ENCODE measurements at places on chromosomes 6 and 20.

GRCh38 chr6:23910420-23910819 lies 215.6 kb upstream of the NRSN1 start:
- DNase-seq, result no peak

DNA sequence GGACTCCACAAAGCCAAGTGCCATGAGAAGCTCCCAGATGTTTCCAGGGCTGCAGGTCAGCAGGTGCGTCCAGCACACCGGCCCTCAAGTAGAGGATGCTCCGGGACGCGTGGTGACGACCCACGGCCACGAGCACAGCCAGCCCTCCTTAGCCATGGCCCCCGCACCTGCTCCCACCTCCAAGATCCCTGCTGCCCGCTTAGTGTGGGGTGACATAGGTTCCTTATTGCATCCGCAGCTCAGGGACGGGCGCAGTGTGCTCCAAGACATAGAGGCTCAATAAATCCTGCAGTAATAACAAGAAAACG lies 138.1 kb upstream of the RPS6KA2 start:
- no peak for DNase-seq

- no peak for DNase-seq
Measured at GRCh38 chr6:4102687-4103244, 23.8 kb upstream of the FAM217A start.

DNA sequence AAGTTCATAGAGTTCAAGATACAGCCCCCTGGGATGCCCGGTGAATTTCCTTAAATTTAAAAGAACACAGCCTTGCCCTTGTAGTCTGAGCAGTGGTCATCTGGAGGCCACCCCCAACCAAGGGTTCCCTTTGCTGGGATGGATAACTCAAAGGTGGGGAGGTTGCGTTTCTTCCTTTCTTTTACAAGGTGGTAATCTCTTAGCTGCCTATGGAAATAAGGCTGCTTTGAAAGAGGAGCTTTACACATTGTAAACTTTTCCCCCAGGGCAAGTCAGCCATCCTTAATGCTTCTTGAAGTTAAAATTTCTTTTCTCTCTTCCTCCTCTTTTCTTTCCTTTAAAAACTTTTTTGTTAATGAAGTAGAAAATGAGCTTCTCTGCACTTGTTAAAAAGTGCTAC lies 71.2 kb upstream of the PRDM1 start:
- DNase-seq, result no peak

DNA sequence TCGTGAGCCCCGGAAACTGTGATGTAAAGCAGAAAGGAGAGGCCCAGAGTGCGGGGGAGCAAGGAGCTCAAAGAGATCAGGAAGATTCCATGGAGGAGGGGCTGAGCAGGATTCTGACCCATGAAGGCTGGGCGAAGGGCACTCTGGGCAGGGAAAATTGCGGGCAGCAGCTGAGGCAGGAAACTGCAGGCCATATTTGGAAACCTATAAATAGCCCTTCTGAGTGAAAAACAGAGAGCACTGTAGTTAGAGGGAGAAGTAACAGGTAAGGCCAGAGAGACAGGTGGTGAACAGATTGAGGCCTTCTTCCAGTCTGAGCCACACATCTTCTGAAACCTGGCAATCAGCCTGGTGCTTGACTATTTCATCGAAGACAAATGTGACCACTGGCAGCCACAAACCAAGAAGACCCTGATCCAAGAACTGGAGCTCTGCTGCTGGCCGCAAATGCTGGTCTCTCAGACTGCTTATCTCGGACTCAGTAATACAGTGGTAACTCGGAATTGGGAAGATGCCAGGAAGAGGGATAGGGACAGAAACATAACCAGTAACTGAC lies 14.1 kb upstream of the BEND3 start:
- no peak for DNase-seq

- no peak for DNase-seq
Measured at GRCh38 chr6:121584586-121585369, 149.3 kb downstream of the GJA1 start.

GRCh38 chr6:71321314-71321713 lies 32.7 kb downstream of the OGFRL1 start:
- no peak for DNase-seq

DNA sequence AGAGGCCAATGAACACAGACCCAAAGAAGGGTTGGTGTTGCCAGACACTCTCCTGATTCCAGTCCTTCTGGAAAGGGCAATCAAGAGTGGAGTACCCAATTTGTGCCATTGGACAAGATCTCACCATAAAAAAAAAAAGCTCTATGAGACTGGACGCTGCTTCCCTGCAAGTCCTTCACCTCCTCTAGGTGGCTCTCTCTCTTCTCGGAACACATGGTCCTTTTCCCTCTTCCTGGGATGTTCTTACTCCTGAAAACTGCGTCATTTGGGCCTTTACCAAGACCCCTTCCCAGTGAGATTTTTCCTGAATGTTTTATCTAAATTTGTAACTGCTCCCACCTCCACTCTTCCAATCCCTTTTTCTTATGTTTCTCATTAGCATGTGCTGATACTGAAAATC lies 280.8 kb downstream of the FOXA2 start:
- no peak for DNase-seq

DNA sequence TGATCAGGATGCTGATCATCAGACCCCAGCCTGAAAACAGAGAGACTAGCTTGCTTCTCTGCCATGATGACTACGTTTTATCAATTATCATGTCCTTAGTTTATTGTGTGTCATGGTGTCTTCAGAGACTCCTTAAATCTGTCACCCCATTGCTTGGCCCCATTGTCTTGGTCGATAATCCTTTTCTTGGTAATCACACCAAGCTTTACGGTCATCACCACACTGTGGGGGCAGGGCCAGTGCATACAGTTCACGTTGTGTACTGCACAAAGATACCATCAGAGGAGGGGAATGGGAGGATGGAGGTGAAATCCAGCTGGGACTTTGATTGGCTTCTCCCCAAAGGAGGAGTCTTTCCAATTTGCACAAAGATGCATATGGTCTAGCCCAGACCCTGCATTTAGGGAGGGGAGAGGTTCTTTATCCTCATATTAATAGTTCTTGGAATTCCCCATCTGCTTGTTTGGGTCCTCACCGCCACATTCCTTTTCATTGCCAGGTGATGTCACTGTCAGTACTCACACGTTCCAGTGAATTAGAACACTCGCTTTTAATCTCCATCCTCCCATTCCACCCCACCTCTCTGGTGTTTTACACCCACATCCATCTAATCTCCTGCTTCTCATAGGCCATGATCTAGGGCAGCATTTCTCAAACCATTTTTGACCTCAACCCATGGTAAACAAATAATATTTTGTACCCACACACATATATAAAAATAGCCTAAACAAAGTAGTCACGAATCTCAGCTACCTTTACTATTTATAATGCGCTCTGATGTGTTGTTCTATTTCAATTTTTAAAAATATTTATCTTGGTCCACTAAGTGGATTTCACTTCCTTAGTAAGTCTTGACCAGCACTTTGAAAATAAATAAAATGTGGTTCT lies 5.7 kb downstream of the ETV7 start:
- DNase-seq, result no peak

GRCh38 chr6:95576998-95577303 lies 384 bp upstream of the MANEA start:
- DNase-seq, result no peak

Measured in stimulated activated CD4-positive, alpha-beta T cell treated with anti-CD3 and anti-CD28 coated beads, Interleukin-4, amount 100 ng/mL, for 4 hours (primary cell).